ENCODE measurements at places on chromosomes 6 and 20. TPM values are rescaled to one million over a fixed set of nuclear protein-coding genes. Genes with fewer than 3 reads are reported as not detected.
A peak's percentile ranks its signal among the peaks of the same experiment; 100 is the strongest.

DNA sequence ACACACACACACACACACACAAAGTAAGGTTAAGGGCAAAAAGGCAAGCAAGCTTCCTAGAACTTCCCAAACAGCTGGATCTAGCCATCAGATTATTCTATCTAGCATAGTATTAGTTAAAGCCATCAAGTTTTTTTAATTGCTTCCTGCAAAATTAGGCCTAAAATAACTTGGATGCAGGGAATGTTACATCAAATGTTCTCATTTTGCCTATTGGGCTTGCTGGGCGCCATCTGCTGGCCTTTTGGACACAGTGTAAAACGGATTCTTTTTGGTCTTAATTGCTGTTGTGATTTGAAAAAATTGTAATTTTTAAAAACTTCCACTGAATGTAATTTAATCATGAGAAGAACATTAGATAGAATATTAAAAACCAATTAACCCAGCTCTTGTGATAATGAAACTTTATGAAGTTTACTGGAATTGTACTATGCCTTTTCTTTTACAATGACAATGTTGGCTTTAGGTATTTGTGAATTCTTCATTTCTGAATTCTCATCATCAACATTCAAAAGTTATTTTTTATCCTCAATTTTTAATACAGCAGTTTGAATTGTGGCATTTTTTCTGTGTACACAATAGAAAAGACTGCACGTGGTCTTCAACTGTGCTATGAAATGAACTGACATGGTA lies 6.8 kb downstream of the MKKS start:
- H3K4me3 ChIP-seq, result no peak overlapping the region
- no peak overlapping the region for H3K27ac ChIP-seq
- no peaks in the 10 kb centered on the region for H3K36me3 ChIP-seq
- no peaks in the 10 kb centered on the region for H3K27me3 ChIP-seq
- peaks cover 23% of the 10 kb centered on the region for H3K4me1 ChIP-seq

- H3K4me3 ChIP-seq, result no peak overlapping the region
- no peak for DNase-seq
- H3K36me3 ChIP-seq, result no peaks in the 10 kb centered on the region
- H3K27ac ChIP-seq, result 0 out of 2 replicates have a peak overlapping the region, but pooled peaks have one; percentile 15
These were observed 6.3 kb downstream of the ADTRP start for GRCh38 chr6:11772109-11772825.

GRCh38 chr20:35088231-35089145 lies 4.1 kb downstream of the TRPC4AP start:
- no peaks in the 10 kb centered on the region for H3K27me3 ChIP-seq
- no peak overlapping the region for H3K4me3 ChIP-seq
- no peak overlapping the region for H3K27ac ChIP-seq
- no peaks in the 10 kb centered on the region for H3K36me3 ChIP-seq

GRCh38 chr6:48835421-48835958 lies 627.6 kb downstream of the MMUT start:
- DNase-seq, result no peak
- no peak overlapping the region for H3K4me3 ChIP-seq
- no peaks in the 10 kb centered on the region for H3K36me3 ChIP-seq
- peaks cover 13% of the 10 kb centered on the region for H3K4me1 ChIP-seq

DNA sequence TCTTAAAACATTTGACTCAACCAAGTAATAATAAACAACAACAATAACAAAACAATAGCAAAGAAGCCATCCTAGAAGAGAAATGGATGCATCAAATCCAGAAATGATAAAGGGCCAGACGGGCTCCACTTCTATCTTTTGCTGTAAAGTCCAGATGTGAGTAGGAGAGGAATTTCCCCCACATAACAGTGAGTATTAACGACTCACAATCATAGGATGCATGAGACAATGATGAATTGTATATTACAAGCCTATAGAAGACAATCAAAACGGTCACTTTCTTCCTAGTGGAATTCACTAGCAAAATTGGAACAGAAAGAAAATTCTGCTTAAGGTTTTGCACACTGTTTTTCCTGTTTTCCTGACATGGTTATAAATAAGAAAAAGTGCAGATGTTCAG lies 97.0 kb upstream of the PREP start:
- DNase-seq, result no peak
- no peak overlapping the region for H3K27ac ChIP-seq
- no peaks in the 10 kb centered on the region for H3K36me3 ChIP-seq
- H3K27me3 ChIP-seq, result no peaks in the 10 kb centered on the region

GRCh38 chr6:27693766-27694546 lies 218.2 kb downstream of the OR2B2 start:
- no peaks in the 10 kb centered on the region for H3K36me3 ChIP-seq
- DNase-seq, result peak; percentile 83
- H3K27ac ChIP-seq, result peak overlapping the region; percentile 61
- peaks cover 5% of the 10 kb centered on the region for H3K4me1 ChIP-seq

DNA sequence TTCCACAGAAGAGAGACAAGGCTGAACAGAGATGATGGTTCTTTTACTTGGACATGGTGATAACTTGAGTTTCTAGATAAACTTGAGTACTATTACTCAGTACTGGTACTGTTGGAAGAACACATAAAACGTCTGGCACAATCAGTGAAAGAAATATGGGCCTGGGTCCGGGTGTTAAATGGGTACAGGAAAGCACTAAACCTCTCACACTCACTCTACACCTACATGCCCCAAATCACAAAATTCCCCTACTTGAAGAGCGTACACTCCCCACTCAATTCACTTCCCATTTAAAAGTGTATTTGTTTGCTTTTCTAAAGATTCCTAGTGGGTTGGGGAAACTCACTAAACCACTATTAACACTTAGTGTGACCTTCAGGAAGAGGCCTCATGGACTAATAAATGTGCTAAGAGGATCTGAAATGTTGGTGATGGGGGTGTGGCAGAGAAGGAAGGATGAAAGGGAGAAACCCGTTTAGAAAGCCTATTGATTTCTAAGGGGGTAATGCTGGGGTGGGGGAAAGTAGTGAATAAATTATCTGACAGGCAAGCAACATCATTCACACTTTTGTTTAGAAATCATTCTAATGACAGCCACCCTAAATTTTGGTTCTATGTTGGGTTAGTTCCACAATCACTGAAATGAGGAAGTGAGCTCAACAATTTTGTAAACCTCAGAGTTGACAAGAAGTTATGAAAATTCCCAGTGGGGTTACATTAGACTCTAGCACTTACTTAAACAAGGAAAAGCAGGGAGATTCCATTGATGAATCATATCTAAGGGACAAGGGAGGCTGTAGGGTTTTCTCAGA lies 222.6 kb upstream of the MARCKS start:
- no peak for DNase-seq
- H3K36me3 ChIP-seq, result no peaks in the 10 kb centered on the region
- H3K27me3 ChIP-seq, result no peaks in the 10 kb centered on the region
- no peak overlapping the region for H3K4me3 ChIP-seq

DNA sequence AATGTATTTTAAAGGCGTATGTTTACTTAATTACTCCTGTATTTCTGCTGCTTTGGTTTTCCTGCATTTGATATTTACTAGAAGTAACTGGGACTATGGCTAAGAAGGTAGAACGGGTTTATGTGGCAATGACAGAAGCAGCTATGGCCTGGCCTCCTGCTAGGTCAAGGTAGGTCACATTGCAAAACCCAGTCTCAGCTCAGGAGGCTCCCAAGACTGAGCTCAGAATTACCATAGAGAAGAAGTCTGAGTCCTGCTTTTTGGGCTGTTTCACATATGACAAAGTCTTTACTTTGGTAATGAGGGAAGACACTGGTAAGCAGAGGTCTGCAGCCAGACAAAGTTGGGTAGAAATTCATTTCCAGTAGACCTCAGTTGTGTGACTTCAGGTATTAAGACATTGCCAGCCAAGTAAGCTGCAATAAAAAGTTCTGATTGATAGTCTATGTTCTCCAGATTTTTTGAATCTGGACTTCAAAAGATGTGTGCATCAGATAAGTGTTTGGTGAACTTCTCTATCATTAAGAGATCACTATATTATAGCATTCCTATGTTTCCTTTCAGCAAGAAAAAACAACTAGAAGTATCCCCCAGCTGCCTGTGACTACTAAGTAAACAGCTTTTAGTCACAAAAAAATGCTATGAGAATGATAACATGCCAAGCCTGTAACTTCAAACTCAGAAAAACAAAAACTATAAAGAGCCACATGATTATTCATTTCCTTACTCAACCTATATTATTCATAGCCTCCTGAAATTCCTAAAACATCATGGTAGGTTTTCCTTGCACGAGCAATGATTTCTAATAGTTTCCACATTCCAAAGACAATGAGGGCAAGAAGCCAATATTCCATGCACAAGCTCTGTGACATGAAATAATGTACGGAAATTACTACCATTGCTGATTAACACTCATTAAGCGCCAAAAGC lies 312.3 kb downstream of the HAO1 start:
- no peak overlapping the region for H3K27ac ChIP-seq
- H3K27me3 ChIP-seq, result no peaks in the 10 kb centered on the region
- H3K4me1 ChIP-seq, result no peaks in the 10 kb centered on the region
- no peaks in the 10 kb centered on the region for H3K36me3 ChIP-seq
- DNase-seq, result no peak
- no peak overlapping the region for H3K4me3 ChIP-seq

GRCh38 chr6:31614684-31615578 lies at the start of gene AIF1:
TSS of gene AIF1 (plus strand) at chr6:31615234. CDS start at chr6:31615330, 96 bp downstream.
- no peaks in the 10 kb centered on the region for H3K27me3 ChIP-seq
- H3K4me1 ChIP-seq, result peaks cover 25% of the 10 kb centered on the region
- peak within 1 kb of the TSS; percentile 35 for H3K4me3 ChIP-seq
- H3K27ac ChIP-seq, result peak within 1 kb of the TSS; percentile 66

GRCh38 chr6:121522265-121522664 lies 86.8 kb downstream of the GJA1 start:
- no peaks in the 10 kb centered on the region for H3K27me3 ChIP-seq
- H3K27ac ChIP-seq, result no peak overlapping the region
- no peak for DNase-seq
- H3K4me1 ChIP-seq, result peaks cover 32% of the 10 kb centered on the region
- H3K36me3 ChIP-seq, result no peaks in the 10 kb centered on the region

DNA sequence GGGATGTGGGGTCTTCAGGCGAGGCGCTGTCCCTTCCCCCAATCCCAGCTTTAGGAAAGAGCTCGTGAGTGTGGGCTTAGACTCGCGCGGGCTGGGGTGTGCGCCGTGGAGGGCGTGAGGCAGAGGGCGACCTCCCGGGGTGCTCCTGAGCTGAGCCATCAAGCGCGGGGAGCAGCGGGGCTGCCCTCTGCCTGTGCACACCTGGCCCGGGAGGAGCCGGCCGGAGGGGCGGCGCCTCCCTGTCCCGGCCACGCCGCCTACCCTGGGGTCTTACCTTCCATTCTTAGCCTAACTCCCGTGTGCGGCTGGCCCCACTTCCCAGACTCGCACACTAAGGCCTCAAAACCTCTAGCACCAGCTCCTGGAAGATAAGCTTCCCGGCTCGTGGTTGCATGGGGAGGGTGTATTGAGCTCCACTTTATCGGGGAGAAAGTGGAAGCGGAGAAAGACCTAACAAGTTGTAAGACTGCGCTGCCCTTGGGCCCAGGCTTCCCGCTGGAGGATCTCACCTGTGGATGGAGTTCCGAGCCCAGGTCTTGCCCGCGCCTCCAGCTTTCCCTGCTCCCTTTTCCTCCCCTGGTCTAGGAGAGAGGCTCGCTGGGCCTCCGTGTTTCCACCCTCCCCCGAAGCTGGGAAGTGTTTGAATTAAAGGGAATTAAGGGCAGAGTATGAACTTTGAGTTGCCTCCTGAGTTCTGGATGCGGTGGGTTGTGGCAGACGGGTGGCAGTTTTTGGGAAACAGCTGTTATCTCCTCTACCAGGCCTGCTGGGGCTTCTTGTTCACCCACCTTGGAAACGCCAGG lies 1.2 kb downstream of the DNMT3B start:
- peaks cover 47% of the 10 kb centered on the region for H3K36me3 ChIP-seq
- peaks cover 63% of the 10 kb centered on the region for H3K4me1 ChIP-seq
- H3K27ac ChIP-seq, result peak overlapping the region; percentile 84
- peak; percentile 59 for DNase-seq

GRCh38 chr6:15255481-15255880 lies 9.6 kb downstream of the JARID2 start:
- H3K36me3 ChIP-seq, result no peaks in the 10 kb centered on the region
- DNase-seq, result no peak
- peaks cover 100% of the 10 kb centered on the region for H3K4me1 ChIP-seq
- H3K27ac ChIP-seq, result no peak overlapping the region
- no peaks in the 10 kb centered on the region for H3K27me3 ChIP-seq

- H3K4me1 ChIP-seq, result peaks cover 22% of the 10 kb centered on the region
- H3K27me3 ChIP-seq, result peaks cover 6% of the 10 kb centered on the region
- peak overlapping the region; percentile 62 for H3K4me3 ChIP-seq
- DNase-seq, result peak; percentile 38
- no peaks in the 10 kb centered on the region for H3K36me3 ChIP-seq
These were observed 972 bp upstream of the PHF3 start for GRCh38 chr6:63634630-63635029.

GRCh38 chr20:25695532-25696370 lies 902 bp downstream of the ZNF337 start:
- no peak overlapping the region for H3K27ac ChIP-seq
- no peaks in the 10 kb centered on the region for H3K36me3 ChIP-seq
- H3K4me1 ChIP-seq, result no peaks in the 10 kb centered on the region
- H3K27me3 ChIP-seq, result no peaks in the 10 kb centered on the region

- H3K27me3 ChIP-seq, result no peaks in the 10 kb centered on the region
- H3K4me1 ChIP-seq, result no peaks in the 10 kb centered on the region
- no peak overlapping the region for H3K4me3 ChIP-seq
- no peak overlapping the region for H3K27ac ChIP-seq
- DNase-seq, result no peak
These were observed 16.1 kb upstream of the STK38 start for GRCh38 chr6:36563237-36563927.

GRCh38 chr20:37776049-37776448 lies 82.2 kb downstream of the CTNNBL1 start:
- H3K27me3 ChIP-seq, result no peaks in the 10 kb centered on the region
- no peak overlapping the region for H3K27ac ChIP-seq
- 0 out of 2 replicates have a peak, but pooled peaks cover 2% of the 10 kb centered on the region for H3K36me3 ChIP-seq

- no peak overlapping the region for H3K4me3 ChIP-seq
- no peak for DNase-seq
- no peaks in the 10 kb centered on the region for H3K36me3 ChIP-seq
- no peaks in the 10 kb centered on the region for H3K27me3 ChIP-seq
- no peaks in the 10 kb centered on the region for H3K4me1 ChIP-seq
- no peak overlapping the region for H3K27ac ChIP-seq
These were observed 417.0 kb upstream of the JAG1 start for GRCh38 chr20:11090751-11091150.

- H3K4me3 ChIP-seq, result no peak overlapping the region
- H3K27me3 ChIP-seq, result no peaks in the 10 kb centered on the region
- DNase-seq, result no peak
- no peak overlapping the region for H3K27ac ChIP-seq
These were observed 120.0 kb upstream of the GGTLC1 start for GRCh38 chr20:24108581-24108980.

DNA sequence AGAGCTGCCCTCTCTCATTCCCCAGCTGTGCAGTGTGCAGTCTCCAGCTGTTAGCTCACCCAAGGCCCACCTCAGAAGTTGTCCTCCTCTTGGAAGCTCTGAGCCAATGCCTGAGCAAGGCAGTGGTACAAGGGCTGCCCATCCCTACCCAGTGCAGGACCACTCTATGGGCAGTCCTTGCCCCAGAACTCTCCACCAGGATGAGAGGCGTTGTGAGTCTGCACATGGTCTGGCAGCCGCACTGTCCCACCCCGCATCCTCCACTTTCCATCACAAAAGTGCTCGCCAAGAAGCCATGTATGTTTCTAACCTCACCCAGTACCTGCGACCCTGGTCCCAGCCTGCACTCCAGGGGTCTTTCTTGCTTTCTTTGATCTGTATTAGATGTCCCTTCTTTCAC lies 175.1 kb upstream of the PMEPA1 start:
- DNase-seq, result no peak
- H3K36me3 ChIP-seq, result no peaks in the 10 kb centered on the region
- no peak overlapping the region for H3K27ac ChIP-seq

The LCA5 gene
- 3.3 TPM for total RNA-seq

The ZSCAN26 gene
- 13.0 TPM for total RNA-seq

The PTP4A1 gene
- 96.9 TPM for total RNA-seq

The TRMT6 gene
- 15.5 TPM for total RNA-seq

The WFDC12 gene
- total RNA-seq, result not detected

The ZBTB24 gene
- 26.6 TPM for total RNA-seq

The PSMA7 gene
- 357 TPM for total RNA-seq

The PNISR gene
- total RNA-seq, result 124 TPM

The BMP2 gene
- 1.0 TPM for total RNA-seq
